Posterior cingulate gyrus (tissue), 11 donors: ENCODE measurements at places on chromosomes 16 and 17.

GRCh38 chr17:33595828-33596227, 302.7 kb upstream of the ASIC2 start:
- no peak for DNase-seq

DNA sequence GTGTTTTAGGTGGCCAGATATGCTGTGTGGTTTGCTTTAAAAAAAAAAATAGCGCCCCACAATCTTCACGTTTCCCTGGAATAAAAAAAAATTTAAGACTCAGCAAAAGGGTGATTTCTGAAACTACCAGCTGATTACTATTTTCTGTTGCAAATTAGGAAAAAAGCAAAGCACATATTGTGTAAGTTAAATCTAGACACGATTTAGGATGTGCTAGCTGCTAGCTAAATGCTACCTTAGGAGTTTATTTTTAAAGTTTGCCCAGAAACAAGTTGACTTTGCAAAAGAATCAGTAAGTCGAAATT, 944 bp upstream of the MARF1 start:
- DNase-seq, result no peak

- no peak for DNase-seq
These were observed 17.1 kb upstream of the VWA3A start for GRCh38 chr16:22075043-22075757.

DNA sequence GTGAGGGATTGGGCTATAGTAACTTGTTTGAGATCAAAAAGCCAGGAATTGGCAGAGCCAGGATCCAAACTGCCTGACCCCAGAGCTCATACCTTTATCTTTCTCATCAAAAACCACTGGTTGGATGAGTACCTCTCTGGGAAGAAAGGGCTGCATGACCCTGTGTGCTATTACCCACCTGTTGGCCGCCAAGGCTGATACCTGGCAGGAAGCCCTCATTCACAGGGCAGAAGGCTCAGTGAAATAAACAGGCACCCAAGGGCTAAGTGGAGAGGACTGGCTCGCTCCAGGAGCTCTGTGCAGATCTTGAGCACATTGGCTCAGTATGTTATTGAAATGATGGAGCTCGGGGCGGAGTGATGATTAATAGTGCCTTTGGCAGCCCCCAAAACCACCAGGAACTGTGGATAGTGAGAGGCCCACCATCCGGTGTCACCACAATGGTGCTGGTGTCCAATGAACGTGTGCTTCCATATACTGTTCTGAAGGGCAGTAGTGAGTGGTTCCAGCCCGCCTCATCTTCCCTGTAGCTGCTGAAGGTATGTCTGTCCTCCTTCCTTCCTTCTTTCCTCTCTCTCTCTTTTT, 197.6 kb downstream of the MSI2 start:
- no peak for DNase-seq

GRCh38 chr16:49456763-49457162, 83.2 kb downstream of the C16orf78 start:
- no peak for DNase-seq

DNA sequence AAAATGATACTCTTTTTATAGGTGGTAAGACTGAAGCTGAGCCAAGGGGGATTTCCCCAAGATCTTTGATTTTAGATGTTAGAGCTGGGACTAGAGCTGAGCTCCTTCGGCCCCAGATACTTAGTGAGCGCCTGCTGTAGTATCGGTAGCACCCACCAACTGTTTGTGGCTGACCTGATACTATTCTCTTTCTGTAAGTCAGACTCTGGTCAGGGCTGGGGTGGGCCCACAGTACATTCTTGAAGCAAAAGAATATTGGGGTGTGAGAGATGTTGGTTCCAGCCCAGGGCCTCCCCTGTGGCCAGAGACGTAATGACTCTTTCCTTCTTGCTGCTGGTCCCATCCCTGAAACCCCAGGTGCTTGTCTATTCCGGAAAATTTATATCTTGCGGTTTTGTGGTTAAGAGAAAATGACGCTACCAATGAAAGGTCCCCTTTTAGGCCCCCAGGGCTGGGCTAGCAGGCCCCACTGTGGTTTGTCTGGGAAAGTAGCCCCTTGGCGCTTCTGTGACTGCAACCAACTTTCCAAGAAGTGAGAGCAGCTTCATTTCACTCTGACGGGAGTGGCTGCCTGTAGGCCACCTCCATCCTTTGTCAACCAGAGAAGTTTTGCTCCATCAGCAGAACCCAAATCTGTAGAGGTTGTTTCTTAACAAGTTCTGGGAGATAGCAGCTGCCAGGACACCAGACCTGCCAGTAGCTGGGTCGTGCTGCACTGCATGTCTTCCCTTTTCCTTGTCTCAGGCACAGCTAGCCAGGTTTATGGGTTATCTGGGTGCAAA, 86.4 kb upstream of the LGALS9 start:
- DNase-seq, result no peak

DNA sequence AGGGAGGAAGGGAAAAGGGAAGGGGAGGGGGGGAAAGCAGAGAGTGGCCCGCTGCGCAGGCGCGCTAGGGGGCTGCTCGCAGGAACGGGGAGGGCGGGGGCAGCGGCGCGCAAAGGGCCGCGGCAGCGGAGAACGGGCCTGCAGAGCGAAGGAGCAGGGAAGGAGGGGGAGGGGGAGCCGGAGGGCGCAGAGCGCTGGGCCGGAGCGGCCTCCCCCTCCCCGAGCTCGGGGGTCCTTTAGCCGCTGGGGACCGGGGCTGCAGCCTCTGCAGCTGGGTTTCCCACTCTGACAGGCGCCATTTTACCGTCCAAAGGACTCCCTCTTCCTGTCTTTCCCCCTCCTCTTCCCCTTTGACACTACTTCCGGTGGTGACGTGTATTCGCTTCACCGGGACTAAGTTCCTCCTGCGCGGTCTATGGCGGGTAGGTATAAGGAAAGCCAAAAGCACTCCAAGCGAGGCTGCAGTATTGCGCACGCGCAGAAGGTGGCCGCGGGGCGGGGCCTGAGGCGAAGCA, at the start of gene CTDNEP1:
CTDNEP1 (minus strand) TSS at position 74 of the 515 bp plus-strand sequence. CDS start 438 bp downstream, outside the sequence.
- DNase-seq, result peak; percentile 98

DNA sequence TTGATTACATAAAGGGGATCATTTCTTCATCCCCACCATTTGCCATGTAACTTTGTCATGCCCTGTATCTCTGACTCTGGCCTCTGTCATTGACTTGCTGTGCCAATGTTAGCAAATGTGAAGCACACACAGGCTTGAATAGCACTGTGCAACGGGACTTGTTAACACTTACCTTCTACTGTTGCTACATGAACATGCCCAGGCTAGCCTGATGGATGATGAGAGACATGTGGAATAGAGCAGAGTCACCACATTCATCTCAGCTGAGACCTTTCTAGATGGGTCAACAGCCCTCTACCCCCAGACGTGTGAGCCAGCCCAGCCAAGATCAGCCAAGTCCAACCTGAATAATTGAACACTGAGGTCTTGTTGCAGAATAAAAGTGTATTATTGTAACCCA, 162.1 kb upstream of the SALL1 start:
- no peak for DNase-seq

GRCh38 chr17:50955667-50956120, 89.5 kb upstream of the TOB1 start:
- no peak for DNase-seq

DNA sequence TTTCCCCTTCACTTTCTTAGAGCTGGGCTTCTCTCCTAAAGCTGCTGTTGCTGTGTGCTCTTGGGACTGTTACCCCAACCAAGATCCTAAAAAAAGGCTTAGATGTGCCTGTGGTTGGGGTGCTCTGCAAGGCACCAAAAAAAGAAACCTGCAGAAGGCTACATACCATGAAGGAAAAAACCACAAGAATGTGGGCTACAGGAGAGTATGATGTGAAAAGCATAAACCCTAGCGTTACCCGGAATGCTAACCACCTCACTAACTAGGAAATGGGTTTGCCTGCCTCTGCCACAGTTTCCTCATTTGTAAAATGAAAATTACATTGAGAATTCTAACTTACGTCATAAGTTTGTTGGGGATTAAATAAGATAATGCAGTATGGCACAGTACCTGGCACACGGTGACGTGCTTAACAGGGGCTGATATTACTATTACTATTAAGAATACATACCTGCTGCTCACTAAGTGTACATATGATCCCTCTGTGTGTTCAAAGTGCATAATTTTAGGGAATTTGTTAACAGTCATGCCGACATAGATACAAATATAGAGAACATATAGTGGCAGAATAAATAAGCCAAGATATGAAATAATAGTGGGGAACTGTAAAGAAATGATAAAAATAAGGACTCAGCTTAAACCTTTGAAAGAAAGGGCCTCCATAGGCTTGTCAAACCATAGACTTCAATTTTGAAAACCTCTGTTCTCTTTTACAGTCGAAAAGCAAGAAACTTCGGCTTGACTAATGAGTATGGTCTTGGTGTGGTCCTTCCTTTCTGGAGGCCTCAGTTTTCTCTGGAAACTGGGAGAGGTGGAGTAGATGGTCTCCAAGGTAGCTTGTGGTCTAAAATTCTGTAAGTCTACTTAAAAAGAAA, 177.8 kb upstream of the TBX2 start:
- DNase-seq, result no peak

- DNase-seq, result no peak
These were observed 54.1 kb downstream of the VAC14 start for GRCh38 chr16:70746708-70747424.

GRCh38 chr17:73142872-73143381, 21.9 kb upstream of the SSTR2 start:
- no peak for DNase-seq

DNA sequence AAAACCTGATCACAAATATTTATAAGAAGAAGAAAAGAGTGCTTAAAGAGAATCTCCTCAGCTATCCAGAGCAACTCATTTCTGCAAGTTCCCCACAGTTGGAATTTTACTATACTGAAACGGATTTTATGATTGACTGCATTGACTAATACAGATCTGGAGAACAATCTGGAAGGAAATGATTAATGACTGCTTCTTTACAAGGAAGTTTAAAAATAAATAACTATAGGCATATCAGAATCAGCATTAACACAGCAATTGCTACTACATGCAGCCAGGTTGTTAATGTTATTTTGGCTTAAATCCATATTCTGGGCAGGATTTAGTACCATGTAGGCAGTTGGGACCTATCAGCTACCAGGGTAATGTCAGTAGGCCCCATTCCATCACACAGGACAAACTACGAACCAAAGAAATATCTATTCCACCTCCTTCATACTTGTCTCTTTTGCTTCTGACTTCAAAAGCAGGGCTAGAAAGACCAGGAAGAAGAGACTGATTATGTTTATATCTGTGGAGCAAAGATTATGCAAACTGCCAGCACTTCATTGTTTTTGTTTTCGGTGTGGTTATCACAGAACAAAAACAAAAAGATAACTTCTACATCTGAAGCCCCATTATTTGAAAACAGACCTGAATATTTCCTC, 3.9 kb downstream of the SKAP1 start:
- no peak for DNase-seq

DNA sequence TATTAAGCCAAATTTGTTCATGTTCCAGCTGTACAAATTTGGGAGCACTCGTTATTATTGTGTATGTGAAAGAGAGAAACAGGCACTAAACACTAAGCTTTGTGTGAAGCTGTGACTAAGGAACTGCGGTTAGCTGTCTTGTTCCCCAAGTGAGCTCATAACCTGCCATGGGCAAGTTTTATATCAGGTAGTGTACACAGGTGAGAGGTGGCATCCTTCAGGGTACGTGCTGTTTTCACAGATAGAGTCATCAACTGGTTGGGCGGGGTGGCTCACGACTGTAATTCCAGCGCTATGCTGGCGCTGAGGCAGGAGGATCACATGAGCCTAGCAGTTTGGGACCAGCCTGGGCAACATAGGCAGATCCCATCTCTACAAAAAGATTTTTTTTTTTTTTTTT, 2.8 kb downstream of the DNAJA3 start:
- DNase-seq, result no peak

GRCh38 chr16:10763456-10763855, 19.8 kb downstream of the NUBP1 start:
- DNase-seq, result no peak
